ENCODE measurements at places on chromosomes 1 and 21. TPM values are rescaled to one million over a fixed set of nuclear protein-coding genes. Genes with fewer than 3 reads are reported as not detected.

The CD1E gene
- not detected for total RNA-seq

The SAMD11 gene
- 37.1 TPM for total RNA-seq

The RNU1-4 gene
- total RNA-seq, result not detected

The ESPN gene
- total RNA-seq, result 0.89 TPM
